ENCODE measurements at places on chromosomes 12 and 14.

GRCh38 chr12:6241495-6241894 lies 41.3 kb downstream of the CD9 start:
- no peak for DNase-seq

- no peak for DNase-seq
These were observed 3.0 kb upstream of the TESC start for GRCh38 chr12:117101953-117102799.

DNA sequence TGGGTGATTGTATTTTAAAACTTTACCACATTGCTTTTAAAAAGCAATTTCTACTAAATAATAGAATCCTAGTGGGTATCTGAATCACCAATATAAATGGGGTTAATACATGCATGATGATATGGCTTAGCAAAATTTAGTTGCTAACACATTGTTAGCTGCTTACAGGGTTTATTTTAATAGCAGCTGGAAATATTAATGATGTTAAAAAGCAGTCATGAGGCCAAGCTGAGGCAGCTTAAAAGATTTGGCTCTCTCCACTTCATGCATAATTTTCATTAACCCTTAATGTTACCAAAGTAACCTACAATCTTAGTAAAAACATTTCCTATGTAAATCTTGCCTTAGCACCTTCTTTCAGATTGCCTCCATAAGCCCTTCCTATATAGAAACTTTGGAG lies 49.2 kb upstream of the CNOT2 start:
- no peak for DNase-seq

DNA sequence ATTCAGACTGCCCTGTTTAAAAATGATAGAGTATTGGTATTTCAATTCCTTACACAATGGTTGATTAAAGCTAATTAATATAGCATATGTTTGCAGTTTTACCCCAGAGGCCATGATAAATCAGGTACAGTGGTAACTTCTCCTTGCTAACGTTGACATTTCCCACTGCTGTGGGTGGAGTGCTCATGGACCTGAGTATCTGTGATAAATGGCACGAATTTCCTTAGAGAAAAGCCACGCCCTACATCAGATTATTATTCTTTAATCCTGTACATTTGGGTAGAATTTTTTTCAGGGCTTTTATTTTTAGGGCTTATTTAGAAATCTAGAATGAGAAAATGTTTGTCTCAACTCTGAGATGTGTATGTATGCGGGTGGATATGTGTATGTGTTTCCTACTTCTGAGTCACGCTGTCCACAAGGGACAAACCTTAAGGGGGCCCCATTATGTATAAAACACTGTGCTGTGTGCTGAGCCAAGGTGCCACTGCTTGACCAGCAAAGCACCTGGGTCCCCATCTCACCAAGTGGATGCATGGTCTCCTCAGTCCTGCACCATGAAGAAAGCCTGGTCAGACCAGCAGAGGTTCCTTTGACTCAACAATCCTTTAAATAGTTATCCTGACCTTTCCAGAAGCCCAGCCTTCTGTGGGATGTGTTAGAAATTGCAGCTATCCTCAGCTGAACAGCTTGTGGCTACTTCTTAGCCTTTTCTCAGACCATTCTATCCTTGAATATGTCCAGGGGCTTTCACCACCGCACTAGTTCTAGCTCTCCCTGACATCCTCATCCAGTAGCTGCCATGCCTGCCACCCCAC lies 57.9 kb upstream of the STK38L start:
- no peak for DNase-seq

- peak; percentile 48 for DNase-seq
These were observed 775 bp downstream of the GABARAPL1 start for GRCh38 chr12:10213168-10214135.

DNA sequence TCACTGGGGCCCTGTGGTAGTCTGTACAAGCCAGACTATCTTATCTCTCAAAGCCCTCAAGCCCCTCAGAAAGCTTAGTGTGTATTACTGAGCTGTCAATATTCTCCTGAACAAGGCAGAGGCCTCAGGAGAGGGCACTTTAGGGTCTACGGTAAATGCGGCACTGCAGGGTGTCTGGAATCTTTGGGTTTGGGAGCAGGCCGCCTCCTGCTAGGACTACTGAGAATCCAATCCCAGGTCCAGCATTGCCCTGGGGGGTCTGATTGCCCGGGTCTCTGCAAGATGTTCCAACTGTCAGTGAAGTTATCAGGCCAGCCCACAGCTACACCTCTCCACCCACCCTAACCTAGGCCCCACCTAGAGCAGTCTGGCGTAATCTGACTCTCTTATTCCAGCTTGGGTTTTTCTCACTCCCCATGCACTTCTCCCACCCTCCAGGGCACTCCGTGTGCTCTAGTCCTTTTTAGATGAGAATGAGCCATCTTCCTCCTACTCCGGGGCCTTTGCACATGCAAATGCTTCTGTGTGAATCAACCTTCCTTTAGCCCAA lies 4.3 kb upstream of the ZFP36L1 start:
- DNase-seq = no peak

GRCh38 chr12:100857971-100858370 lies 63.4 kb downstream of the ANO4 start:
- DNase-seq = no peak

- no peak for DNase-seq
These were observed 178.0 kb downstream of the DACT1 start for GRCh38 chr14:58815794-58816193.
